ENCODE measurements at places on chromosomes 1 and 21.
A peak's percentile ranks its signal among the peaks of the same experiment; 100 is the strongest.

DNA sequence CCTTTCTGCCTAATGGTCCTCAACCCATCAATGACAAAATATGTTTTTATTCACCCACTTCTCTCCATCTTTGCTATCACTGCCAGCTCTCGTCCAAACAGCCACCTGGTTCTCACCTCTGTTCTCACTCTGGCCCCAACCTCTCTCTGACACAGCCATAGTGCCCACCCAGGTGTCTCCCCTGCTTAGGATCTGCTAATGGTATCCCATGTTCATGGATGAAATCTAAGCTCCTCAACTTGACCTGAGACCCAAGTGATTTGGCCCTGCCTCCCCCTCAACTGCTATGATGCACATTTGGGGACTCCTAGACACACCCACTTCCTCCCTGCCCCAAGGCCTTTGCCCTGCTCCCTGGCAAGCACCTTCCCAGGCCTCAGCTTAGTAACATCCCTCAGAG is 25.9 kb downstream of the KIF17 start:
- DNase-seq: no peak

DNA sequence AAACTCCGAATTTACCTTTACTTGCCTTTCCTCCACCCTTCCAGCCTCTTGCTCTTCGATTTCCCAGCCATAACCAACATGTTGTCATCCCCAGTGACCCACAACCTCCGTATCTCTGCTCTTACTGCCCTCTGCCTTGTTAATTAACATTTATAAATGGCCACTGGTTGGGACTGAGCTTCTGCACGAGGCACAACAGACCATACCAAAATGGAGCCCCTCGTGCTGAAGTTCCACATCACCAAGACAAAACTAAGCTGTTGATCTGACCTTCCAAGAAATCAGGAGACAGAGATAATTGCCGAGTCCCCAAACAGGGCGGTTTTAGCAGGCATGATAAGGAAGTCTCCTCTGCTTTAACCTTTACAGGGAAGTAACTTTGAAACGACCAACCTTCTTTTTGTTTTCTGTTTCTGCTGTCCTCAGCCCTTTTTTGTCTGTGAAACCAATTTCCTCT is 71.9 kb downstream of the NMNAT2 start:
- DNase-seq: no peak

GRCh38 chr1:5329068-5329739 is 663.0 kb downstream of the NPHP4 start:
- DNase-seq: no peak

DNA sequence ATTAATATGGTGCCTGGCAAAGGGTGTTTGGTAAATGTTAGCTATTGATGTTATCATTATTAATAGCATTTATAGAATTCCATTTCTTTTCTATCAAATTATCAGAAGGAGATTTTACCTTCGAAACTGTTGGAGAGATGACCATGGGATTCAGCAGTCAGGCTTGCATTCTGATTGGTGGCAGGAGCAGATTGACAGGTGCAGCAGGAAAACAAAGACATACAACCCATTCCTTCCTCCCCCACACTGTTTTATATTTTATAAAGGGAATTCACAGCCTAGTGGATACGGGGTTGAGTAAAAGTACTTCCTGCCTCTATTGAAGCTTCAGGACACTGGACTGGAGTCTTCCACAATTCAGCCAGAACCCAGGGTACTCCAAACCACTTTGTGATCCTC is 55.1 kb upstream of the SYT14 start:
- DNase-seq: no peak

GRCh38 chr1:65817891-65818290 is 25.2 kb downstream of the PDE4B start:
- DNase-seq: no peak

DNA sequence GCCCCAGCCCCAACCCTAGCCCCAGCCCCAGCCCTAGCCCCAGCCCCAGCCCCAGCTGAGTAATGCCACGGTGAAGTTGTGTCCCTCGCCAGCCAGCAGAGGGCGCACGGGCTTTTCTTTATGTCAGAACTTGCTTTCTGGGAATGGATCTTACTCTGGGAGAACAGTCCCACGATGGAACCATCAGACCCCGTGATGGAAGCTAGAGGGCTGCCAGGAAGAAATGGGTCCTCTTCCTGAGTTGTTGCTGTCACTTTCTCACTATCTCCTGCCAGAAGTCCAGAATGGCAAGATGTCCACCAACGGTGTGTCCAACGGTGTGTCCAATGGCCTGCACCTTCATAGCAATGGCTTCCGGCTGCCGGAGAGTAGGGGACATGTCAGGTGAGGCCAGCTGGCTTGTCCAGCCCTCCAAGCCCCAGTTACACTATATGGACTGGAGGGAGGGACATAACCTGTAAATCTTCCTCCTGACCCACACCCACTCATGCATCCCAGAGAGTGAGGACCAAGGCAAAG is 25.1 kb upstream of the TMEM222 start:
- peak; percentile 88 for DNase-seq

GRCh38 chr1:58013237-58013636 is 533.3 kb downstream of the OMA1 start:
- DNase-seq: no peak

DNA sequence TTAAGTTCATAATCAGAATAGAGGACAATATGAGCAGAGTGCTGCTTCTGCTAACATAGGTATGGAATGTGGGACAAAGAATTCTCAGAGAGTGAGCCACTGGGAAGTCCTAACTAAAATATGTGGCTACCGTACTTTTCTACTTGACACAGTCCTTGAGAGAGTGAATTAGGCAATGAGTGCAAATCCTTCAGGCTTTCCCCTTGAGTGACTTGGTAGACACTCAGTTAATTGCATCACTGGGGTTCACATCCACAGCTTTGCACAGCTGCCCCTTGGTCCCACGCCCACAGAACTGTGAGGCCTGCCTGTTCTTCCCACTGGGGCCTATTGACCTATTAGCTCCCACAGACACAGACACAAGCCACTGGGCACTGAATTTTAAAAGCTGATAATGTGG is 40.5 kb upstream of the PAXBP1 start:
- no peak for DNase-seq

DNA sequence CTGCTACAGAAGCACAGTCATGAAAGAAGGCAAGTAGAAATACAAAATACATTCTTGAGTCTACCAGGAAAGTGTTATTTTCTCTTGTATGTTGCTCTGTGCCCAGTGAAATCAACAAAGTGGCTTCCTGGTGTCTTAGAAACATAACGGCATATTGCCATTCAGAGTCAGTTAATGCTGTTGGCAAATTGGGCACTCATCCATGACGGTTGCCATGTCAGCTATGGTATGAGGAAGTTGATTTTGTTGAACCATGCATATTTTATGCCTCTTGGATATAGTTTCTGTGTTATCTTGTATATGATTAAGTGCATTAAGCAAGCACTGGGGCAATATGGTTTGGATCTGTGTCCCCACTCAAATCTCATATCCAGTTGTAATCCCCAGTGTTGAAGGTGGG is 153.1 kb upstream of the CXADR start:
- DNase-seq: no peak

DNA sequence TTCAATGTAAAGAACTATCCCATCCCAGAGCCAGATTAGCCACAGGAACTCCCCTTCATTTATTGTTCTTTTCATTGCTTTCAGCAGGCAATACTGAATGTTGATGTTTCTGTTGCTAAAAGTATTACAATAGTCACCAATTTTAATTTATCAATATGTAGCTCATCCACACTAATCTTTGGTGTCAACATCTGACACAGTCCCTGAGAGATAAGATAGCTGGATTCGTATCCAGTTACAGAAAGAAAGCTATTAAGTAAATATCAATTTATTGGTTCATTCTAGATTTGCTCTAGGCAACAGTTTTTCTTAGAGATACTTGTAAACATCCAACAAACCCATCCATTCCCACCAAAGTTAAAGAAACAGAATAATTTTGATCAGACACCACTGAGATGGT is 4.7 kb downstream of the ADSS2 start:
- no peak for DNase-seq

GRCh38 chr1:31011719-31012118 is 53.8 kb downstream of the PUM1 start:
- DNase-seq: no peak

GRCh38 chr1:179366093-179366800 is 476 bp downstream of the AXDND1 start:
- no peak for DNase-seq

- no peak for DNase-seq
Observed at GRCh38 chr1:187504779-187505178, 676.0 kb downstream of the PLA2G4A start.

- DNase-seq: no peak
Observed at GRCh38 chr1:53293123-53293522, 34.7 kb downstream of the LRP8 start.

DNA sequence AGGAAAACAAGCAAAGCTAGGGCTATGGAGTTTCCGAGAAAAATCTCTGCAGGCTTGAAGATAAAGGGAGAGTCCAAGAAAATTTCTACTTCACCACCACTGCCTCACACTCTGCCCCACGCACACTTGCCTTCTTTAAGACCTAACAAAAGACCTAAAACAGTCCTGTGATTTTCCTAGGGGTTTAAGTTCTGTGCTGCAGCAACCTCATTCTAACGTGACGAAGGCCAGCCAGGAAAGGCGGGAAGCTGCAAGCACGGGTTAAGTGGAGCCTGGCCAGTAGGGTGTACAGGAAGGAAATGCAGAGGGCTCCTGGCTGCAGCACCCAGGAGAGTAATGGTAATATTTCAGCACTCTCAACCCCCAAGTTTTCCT is 1.5 kb downstream of the SPATA6 start:
- DNase-seq: no peak

DNA sequence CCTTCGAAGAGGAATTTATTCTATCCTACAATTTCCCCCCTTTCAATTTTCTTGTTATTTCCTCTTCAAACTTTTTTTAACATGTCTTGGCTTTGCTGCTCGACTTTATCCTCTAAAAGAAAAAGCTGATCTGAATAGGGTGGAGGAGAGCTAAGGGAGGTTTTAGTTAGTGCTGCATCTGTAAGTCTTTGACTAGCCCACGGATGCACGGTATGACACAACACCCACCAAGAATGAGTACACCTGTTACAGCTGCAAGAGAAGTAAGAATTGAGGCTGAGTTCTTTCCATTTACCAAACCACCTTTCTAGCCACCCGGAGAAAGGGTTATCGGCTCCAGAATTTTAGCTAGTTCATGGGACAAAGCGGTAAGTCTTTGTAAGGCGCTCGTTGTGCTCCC is 23.8 kb downstream of the SCCPDH start:
- DNase-seq: no peak

DNA sequence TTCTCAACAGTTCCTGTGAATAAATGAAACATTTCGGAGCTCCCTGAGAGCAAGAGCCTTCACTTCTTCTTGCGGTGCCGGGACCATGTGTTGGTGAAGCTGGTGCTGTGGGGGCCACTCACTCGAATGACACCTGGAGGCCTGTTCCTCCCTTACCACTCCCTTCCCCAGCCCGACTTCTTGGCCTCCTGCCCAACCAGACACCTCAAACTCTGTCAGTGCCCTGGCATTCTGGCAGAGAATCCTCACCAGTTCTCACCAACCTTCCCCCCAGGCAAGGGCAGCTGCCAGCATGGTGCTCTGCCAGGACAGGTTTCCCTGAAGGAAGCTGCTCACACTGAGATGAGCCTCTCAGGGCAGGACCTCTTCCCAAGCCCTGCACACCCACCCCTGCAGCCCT is 68.3 kb downstream of the MPZL1 start:
- DNase-seq: no peak

- peak; percentile 74 for DNase-seq
Observed at GRCh38 chr1:59020151-59020997, 236.5 kb upstream of the JUN start.

DNA sequence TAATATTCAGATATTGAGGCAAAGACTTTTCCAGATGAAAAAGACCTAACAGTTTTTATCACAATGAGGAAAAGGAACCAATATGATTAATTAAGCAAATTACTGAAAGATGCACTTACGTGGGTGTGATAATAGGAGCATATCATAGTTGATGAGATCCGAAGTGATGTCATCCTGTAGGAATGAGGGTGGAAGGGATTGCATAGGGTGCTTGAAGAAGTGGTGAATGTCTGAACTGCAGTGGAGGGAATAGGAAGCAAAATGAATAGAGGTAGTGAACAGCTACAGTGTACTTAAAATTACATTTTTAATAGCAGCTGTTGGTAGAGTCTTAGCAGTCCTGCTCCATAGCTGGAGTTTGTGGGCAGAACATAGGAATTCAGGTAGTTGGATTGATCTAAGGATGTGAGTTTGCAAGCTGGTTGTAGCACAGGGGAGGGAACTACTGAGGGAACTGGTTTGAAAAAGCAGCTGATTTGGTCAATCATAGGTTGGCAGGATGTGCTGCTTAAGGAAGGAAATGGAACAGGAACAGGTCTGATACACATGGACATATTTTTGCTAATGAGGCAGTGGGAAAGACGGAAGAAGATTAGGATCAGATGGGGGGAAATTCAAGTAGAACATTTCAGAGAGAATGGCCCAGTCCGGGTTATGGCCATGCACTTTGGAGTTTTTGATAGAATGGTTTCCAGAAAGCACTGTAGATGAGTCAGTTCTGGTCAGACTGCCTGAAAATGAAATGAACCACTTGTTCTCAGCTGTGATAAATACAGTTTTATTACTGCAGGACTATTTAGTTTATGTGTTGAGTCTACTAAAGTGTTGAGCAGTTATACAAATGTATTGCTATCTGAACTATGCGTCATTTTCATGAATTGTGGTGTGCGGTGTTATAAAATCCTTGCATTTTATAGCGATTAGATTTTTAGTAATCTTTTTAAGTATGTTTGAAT is 155.8 kb downstream of the RYR2 start:
- DNase-seq: no peak

- DNase-seq: no peak
Observed at GRCh38 chr21:43958364-43959158, 53.5 kb upstream of the TRAPPC10 start.

GRCh38 chr1:246178717-246179311 is 328.3 kb downstream of the SMYD3 start:
- no peak for DNase-seq

GRCh38 chr1:119565131-119565772 is 58.2 kb downstream of the HSD3B1 start:
- no peak for DNase-seq

DNA sequence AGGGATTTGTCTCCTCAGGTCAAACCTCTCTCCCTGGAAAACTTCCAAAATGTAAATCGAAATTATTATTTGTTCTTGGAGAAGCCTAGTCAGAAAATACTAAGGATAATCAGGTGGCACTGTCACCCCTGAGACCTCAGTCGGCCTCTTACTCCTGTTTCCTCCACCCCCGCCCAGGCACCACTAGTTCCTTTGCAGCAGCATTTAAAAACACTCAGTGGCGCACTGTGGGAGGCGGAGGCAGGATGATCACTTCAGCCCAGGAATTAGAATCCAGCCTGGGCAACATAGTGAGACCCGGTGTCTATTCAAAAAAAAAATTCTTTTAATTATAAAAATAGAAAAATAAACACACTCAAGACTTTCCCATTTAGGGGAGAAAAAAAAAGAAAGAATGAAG is 18.0 kb upstream of the IFNAR2 start:
- DNase-seq: no peak

- DNase-seq: no peak
Observed at GRCh38 chr1:87051965-87052364, 137.5 kb downstream of the HS2ST1 start.

GRCh38 chr1:107899655-107900054 is 65.3 kb downstream of the VAV3 start:
- DNase-seq: no peak

- DNase-seq: peak; percentile 45
Observed at GRCh38 chr1:20401405-20402010, 84.5 kb downstream of the CAMK2N1 start.

Data from activated CD8-positive, alpha-beta memory T cell treated with anti-CD3 and anti-CD28 coated beads for 24 hours (primary cell).